ENCODE measurements at places on chromosomes 5 and 9.
A peak's percentile ranks its signal among the peaks of the same experiment; 100 is the strongest.

- no peak for DNase-seq
Observed at GRCh38 chr9:112006361-112007020, 109.9 kb downstream of the UGCG start.

GRCh38 chr9:105070176-105070575 is 142.2 kb upstream of the ABCA1 start:
- no peak for DNase-seq

GRCh38 chr5:72848474-72849428 is 32.3 kb downstream of the TNPO1 start:
- DNase-seq, result no peak

- DNase-seq, result peak; percentile 74
Observed at GRCh38 chr9:98075332-98075805, 18.8 kb downstream of the NANS start.

GRCh38 chr9:27967210-27967609 is 393.9 kb upstream of the C9orf72 start:
- no peak for DNase-seq

DNA sequence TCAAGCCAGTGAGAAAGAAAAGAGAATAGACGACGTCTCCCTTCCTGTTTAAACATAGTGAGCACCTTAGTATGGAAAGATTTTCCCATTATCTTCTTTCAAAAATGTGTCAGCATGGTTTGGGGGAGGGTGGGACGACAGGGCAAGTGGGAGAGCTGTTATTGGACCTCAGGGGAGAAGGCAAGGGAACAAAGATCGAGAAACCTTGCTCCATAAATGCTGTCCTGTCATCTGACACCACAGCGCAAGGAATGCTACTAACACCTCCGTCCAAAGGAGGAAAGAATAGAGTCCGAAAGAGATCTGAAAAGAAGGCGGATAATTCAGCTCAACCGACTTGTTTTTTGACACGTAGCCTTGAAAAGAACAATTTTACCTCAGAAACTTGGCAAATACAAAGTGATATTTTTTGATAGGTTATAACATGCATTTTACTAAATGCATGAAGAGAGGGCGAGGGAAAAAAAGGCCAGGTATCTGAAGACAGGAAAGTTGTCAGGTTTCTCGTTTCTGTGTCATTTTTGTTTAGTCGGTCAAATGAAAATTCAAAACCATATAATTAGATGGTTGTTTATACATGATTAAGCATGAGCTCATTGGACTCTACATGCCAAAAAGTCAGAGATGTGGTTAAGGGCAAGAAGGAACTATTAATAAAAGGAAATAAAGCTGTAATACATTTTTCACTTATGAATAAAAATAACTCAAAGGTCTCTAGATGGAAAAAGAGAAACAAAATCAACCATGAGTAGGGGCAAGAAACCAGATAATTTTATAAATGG is 155.7 kb downstream of the GLIS3 start:
- peak; percentile 45 for DNase-seq

GRCh38 chr5:10607023-10607665 is 43.3 kb downstream of the ANKRD33B start:
- DNase-seq, result no peak

- no peak for DNase-seq
Observed at GRCh38 chr5:160197341-160198144, 31.8 kb upstream of the FABP6 start.

GRCh38 chr5:38725371-38725865 is 120.4 kb upstream of the OSMR start:
- DNase-seq, result no peak

- DNase-seq, result no peak
Observed at GRCh38 chr5:110932755-110933488, 138.6 kb upstream of the TSLP start.

GRCh38 chr9:107954312-107954711 is 464.7 kb upstream of the KLF4 start:
- no peak for DNase-seq

- DNase-seq, result no peak
Observed at GRCh38 chr5:14695152-14695551, 30.6 kb downstream of the OTULIN start.

DNA sequence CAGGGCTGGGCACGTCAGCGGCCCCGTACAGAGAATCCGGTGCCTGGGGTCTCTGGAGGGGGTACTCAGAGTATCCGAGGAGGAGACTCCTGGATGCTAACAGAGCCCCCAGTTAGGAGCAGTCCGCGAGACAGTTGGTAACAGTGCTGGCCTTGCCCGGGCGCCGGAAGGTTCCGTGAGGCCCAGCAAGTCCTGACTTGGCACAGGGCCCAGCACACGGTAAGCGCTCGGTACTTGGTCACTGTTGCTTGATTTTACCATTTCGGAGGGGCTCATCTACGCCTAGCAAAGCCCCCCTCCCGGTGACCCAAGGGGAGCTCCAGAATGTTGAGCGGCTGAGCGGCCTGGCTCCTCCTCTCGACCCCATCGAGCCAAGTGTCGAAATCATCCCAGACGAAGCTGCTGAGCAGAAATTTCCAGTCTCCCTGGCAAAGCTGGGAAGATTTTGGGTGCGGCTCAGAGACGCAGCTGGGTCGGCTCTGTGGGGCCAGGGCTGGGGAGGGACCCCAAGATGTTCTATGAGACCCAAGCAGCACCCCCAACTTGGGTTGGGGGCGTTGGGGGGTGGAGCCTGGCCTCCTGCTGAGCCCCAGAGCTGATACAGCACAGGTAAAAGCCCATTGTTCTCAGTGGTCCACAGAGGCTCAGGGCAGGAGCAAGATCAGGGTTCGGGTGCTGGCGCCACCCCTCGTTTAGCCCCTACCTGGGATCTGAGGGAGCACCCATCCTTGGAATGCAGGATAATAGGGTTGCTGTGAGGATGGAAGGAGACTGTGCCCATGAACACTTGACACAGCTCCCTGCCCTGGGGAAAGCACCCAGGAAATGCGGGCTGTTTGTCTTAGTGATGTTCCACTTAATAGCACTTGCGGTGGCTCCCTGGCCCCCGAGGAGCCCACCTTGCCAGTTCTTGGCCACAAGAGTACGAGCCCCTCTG is 137.2 kb downstream of the C9orf50 start:
- DNase-seq, result peak; percentile 84

- DNase-seq, result no peak
Observed at GRCh38 chr5:50886657-50887345, 220.4 kb downstream of the PARP8 start.

DNA sequence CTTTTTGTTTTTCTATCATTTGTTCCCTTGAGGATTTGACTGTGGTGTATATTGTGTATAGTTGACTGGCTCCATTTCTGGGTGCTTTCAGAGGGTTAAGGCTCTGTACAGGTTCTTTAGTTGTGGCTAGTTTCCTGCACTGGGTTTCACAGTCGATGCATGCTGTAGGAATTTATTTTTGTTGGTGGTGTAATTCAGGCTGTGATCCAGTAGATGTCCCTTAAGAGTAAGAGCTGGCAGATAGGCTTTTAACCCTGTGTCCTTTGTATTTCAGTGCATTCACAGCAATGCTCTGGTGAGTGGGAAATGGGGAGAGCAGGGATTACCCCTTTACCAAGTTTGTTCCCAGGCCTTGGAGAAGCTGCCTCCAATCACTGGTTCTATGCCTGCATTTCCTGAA is 112.9 kb downstream of the SPATA31D1 start:
- DNase-seq, result no peak

DNA sequence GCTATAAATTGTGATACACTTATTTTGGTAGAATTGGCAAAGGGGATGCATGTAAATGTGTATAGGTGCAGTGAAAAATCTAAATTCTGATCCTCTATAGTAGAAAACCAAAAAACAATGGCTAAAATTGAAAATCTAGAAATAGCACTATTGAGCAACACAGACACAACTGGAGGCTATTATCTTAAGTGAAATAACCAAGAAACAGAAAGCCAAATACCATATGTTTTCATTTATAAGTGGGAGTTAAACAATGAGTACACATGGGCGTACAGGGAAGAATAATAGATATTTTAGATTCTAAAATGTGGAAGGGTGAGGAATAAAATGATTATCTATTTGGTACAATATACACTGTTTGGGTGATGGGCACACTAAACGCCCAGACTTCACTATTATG is 183.2 kb upstream of the TUSC1 start:
- DNase-seq, result no peak

GRCh38 chr9:21506626-21507482 is 24.7 kb upstream of the IFNE start:
- peak; percentile 89 for DNase-seq

GRCh38 chr9:396396-396795 is 181.7 kb downstream of the DOCK8 start:
- no peak for DNase-seq

DNA sequence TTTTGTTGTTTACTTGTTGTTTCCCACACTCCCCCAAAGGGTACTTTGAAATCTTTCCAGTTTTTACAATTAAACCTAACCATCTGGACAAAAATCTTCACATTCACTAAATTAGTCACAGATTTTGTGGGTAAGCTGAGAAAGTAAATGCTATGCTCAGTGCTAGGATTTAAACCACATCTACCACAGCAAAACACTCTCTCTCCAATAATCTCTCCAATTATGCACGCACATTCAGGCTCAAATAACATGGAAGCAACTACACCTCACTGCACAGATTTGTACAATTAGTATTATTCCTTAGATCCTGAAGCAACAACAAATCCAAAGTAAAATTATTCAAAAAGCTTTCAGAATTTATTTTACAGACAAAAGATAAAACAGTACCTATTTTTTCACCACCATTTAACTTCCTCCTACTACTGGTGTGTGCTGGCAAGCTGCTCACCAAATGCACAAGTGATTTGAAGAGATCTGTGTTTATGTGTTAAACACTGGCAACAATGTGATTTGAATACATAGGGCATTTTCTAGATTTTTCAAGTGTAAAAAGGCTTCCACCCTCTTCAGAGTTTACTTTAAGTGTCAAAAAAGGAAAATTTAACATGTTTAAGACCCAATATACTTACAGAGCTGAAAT is 16.6 kb downstream of the ZNF608 start:
- DNase-seq, result no peak

DNA sequence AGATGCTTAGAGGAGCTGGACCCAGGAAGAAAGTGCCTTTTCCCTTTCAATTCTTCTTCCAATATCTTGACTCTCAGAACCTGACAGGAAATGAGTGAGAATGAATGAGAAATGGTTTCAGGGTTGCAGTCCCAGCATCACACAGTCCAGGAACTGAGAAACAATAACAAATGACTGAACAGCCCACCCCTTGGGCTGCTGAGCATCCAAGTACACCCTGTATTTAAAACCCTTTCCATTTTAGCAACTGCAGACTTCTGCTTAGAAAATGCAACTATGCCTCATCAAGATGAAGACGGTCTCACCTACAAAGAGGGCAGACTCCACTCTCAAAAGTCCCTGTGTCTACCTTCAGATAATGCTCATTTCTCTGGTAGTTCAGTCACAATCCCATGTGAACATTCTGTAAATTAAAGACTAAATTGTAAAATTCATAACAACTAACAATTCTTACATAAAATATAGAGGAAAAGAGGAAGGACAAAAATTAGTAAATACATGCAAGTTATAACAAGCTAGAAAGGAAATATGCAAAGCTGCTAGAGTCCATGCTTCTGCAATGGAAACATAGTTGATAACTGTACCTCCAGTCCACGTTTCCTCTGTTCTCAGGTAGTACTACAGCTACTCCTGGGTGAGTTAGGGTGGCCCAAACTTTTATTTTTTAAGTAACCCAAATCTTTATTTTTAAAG is 316.5 kb downstream of the ICE1 start:
- no peak for DNase-seq

DNA sequence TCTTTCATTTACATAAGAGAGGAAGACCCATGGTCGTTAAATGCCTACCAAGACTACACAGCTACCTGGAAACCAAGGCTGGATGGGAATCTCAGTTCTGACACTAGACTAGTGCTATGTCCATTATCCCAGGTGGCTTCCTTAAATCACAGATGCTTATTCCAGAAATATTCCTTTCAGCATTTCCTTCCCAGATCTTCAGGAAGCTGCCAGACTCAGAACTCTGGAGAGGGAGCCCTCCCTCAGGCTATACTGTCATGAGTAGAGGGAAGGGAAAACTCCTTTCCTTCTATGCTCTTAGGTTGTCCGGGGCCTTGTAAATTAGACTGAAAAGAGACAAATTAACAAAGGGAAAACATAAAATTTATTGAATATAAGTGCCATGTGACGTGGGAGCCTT is 20.8 kb downstream of the FREM1 start:
- no peak for DNase-seq

- no peak for DNase-seq
Observed at GRCh38 chr9:38108326-38108725, 39.3 kb upstream of the SHB start.

- no peak for DNase-seq
Observed at GRCh38 chr5:78576376-78576775, 72.2 kb downstream of the LHFPL2 start.

- no peak for DNase-seq
Observed at GRCh38 chr5:55671975-55672374, 40.1 kb downstream of the SLC38A9 start.

GRCh38 chr9:135961811-135962695 is 880 bp upstream of the UBAC1 start:
- DNase-seq, result no peak

DNA sequence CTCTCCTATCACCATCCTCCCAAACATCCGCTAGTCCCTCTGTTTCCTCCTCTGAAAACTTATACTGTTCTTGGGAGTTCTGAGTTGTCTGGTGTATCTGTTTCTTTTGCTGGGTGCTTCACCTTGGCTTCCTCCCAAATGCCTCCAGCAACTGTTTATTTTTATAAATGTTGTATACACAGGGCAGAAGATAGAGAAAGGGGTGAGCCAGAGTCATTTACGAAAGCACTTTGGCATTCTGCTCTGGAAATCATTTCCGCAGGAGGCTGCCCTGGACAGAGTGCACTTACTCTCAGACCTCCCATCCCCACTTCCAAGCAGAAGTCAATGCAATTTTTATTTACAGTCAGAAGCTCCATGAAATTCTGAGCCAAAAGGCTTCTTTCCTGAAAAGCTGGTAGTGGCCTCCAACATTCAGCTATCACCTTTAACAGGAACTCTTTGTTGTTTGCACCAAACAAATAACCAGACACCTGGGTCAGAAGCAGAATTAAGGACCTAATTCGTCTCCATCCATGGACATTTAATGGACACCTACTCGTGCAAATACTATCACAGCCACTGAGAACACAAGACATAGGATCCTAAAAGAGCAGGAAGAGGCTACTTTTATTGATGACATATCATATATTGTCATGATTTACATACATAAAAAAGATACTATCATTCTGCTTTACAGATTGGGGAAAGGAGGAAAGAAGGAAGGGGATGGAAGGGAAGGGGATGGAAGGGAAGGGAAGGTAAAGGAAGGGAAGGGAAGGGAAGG is 229.5 kb upstream of the PAPPA start:
- peak; percentile 95 for DNase-seq

DNA sequence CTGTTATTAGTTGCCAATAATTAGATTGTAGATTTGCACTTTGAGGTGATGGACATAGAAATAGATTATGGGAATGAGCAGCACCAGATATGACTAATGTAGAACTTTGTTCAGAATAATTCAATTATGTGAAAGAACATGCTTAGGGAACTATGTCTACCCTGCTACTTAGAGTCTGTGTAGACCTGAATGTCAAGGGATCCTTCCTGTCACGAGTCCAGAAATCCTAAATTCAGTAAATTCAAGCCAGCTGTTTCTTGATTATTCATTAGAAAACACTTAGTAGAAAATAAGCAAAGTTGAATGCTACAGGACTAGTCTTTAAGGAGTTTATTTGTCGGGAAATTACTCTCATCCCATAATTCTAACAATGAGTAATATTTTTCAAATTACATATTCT is 887.3 kb upstream of the SEMA6A start:
- DNase-seq, result no peak

GRCh38 chr5:106121972-106122605 is 1548.6 kb downstream of the EFNA5 start:
- DNase-seq, result no peak

GRCh38 chr9:18861609-18862544 is 171.1 kb downstream of the SAXO1 start:
- DNase-seq, result no peak

- DNase-seq, result no peak
Observed at GRCh38 chr9:126150411-126151030, 176.1 kb upstream of the MVB12B start.
